Activated T-cell treated with anti-CD3 and anti-CD28 coated beads, Interleukin-2, amount 50 U/mL, for 72 hours (primary cell): ENCODE measurements at places on chromosomes 7 and 10.

DNA sequence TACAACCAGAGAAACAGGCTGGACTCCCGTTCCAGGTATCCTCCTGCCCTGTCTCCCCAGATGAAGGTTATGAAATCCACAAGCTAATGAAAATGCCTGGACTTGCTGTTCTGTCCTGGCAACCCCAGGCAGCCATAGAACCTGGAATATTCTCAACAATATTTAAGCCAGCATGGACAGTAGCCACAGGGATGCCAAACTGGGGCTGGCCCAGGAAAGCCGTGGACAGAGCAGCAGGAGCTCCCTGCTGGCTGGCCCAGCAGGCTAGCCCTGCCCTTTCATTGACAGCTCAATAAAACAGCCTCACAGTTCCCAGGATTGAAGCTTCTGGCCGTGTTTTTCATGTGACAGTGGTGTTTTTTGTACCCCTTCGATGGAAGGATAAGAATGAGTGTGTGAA lies 230.6 kb downstream of the BMPER start:
- no peak for DNase-seq

- DNase-seq = no peak
These were observed 165.8 kb downstream of the SRPK2 start for GRCh38 chr7:105222953-105223352.

GRCh38 chr7:103594186-103594585 lies 148.2 kb upstream of the SLC26A5 start:
- no peak for DNase-seq

GRCh38 chr10:84177541-84178141 lies 4.0 kb downstream of the GPR15LG start:
- peak; percentile 23 for DNase-seq

- DNase-seq = no peak
These were observed 373.6 kb upstream of the GHITM start for GRCh38 chr10:83765731-83766130.

DNA sequence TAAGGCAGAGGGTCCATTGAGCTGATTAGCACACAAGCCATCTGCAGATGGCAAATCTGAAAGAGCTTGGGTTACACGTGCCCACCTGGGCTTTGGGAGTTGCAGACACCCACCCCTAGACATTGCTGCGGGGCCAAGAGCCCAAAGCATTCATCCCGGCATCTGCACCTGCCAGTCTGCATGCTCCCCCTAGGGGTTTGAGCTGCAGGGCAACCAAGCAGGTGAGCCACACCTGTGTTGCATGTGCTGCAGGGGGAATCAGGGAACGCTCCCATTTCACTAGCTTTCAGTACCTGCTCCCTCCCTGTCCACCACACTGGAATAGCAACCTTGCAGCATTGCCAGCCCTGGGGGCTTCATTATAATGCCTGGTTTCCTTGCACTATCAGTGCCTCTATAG lies 21.1 kb downstream of the C7orf33 start:
- no peak for DNase-seq

- no peak for DNase-seq
These were observed 156.9 kb upstream of the PCBD1 start for GRCh38 chr10:71045204-71045809.

DNA sequence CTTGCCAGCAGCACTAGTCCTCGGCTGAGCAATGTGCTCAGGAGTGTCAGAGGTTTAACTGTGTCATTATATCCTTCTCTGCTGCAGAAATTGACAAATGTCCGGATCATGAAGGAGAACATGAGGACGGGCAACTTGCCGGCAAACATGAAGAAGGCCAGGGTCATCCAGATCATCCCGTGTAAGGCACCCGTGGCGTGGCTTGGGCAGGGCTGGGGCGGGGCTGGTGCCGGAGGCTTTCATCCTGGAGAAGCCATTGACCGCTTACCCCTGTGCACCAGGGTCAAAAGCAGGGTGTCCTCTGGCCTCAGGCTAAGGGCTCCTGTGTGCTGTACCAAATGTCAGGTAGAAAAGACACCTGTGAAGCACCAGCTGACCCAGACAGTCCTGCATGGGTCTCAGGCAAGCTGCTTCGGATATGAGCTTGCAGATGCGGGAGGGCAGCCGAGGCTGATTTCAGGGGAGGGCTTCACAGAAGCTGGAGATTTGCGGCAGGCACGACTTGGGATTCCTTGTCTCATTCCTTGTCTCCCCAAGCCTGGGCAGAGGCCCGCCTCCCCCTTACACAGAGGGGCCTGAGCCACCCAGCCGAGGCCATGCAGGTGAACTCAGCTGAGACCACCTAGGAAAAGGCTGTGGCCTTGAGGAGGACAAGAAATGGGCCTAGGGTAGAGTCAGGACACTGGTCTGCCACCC lies 55.4 kb downstream of the MKI67 start:
- no peak for DNase-seq

- DNase-seq = no peak
These were observed 540.2 kb downstream of the LRMDA start for GRCh38 chr10:75971402-75972211.

- DNase-seq = no peak
These were observed 16.8 kb downstream of the HNRNPA2B1 start for GRCh38 chr7:26183545-26184280.

DNA sequence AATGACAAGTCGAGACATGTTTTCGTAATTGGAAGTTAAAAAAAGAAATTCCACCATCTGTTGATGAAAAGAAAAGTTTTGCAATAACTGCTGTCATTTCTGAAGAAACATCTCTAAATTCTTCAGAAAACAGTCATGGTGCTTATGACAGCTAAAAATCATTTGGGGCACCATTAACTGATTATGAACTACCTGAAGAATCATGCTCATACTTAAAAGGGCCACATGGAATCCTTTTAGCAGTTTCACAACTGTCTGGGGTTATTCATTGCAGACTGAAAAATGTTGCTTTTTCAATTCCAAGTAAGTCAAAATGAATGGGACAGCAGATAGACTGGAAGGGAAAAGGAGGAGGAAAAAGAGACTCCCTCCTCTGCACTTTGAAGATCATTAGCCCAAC lies 134.2 kb downstream of the CHN2 start:
- no peak for DNase-seq

DNA sequence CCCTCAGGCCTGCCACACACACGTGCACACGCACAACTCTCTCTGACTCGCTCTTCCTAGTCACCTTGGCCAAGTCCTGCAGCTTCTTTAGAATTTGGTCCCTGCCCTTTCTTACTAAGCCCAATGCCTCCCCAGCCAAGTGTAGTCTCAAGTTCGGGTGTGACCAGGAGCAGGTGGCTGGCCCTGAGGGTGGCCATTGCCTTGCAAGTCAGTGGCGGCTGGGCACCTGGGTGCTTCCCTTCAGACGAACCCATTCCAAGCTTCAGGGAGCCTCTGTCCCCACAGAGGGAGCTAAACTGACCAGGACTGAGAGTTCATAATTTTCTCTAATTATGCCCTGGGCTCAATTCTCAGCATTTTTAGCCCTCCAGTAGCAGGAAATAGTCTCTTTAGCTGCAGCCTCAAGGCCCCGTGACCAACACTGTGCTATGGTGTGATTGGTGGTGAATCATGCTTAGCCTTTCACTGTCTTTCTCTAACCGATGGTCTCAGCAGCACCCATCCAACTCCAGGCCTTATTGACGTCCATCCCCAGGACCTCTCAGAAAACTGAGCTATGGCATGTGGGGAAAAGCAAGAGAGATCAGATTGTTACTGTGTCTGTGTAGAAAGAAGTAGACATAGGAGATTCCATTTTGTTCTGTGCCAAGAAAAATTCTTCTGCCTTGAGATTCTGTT lies 34.7 kb upstream of the FXYD4 start:
- DNase-seq = no peak
